ENCODE measurements at places on chromosomes 6 and 20.

DNA sequence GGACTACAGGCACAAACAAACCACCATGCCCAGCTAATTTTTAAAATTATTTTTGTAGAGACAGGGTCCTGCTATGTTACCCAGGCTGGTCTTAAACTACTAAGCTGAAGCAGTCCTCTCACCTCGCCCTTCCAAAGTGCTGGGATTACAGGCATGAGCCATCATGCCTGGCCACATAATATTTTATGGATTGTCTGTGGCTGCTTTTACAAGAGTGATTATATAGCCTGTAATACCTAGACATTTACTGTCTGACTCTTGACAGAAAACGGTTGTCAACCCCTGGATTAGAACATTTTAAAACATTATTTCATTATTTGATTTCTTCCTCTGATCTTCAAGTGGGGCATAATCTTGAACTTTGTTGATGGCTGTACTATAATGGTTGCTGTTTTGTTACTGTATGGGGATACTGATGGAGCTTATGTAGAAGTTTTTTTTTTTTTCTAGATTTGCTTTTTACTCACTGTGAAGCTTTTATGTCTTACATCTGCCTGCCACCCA is 14.3 kb downstream of the PARD6B start:
- DNase-seq, result no peak

DNA sequence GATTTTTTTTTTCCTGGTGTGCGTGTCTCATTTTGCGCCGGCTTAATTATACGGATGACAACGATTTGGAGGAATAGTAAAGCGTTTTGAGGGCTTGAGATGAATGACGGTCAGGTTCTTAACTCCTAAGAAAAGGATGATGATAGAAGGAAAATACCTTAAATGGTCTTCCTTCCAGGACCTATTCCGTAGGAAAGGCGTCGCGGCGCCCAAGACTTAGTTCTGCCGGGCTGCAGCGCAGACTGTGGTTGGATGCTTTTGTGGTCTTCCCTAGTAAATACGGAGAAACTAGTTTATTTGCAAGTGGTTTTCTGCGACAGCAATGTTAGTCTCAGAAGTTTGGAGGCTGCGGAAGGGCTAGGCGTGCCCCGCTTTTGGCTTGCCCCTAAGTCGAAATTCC is 8.4 kb downstream of the GNAS-AS1 start:
- no peak for DNase-seq

DNA sequence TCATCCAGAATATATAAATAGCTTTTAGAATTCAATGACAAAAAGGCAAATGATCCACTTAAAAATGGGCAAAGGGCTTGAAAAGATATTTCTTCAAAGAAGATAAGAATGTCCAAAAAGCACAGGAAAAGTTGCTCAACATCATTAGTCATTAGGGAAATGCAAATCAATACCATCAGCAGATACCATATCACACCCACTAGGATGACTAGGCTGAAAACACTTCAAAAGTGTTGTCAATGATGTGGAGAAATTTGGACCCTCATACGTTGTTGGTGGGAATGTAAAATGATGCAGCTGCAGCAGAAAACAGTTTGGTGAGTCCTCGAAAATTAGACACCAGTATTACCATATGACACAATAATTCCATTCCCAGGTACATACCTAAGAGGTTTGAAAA is 303.6 kb upstream of the SLC35B3 start:
- DNase-seq, result no peak

DNA sequence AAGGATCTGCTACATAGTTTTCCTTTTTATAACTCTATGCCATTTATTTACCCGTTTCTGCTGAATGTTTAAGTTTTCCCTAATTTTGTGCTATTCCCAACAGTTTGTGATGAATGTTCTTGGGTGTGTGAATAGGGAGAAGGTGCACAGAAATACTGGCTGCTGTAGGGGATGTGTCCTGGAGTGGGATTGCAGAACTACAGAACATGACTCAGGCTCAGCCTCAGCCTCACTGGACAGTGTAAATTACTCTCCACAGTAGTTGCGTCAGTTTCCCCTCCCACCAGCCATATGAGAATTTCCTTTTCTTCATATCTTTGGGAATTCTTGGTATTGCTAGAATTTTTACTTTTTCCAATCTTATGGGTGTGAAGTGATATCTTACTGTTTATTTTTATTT is 57.0 kb downstream of the SLX4IP start:
- DNase-seq, result no peak

- no peak for DNase-seq
Measured at GRCh38 chr6:3882431-3882830, 33.3 kb downstream of the FAM50B start.

DNA sequence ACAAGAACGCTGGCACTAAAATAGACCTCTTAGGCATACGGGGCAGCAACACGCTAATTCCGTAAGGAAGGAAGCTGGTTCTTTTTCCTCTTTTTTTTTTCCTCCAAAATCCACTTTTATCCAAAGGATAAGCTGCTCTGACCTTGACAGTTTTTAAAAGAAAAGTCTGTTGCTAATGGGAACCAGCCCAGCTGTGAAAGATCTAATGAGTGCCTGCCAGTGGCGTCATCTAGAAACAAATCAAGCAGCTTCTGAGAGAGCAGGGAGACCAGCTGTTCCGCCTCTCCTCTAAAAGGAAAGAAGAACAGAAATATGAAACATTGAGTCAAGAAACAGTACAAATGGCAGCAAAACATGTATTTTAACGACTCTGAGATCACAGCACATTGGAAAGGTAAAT is 78.6 kb downstream of the FAXC start:
- no peak for DNase-seq

DNA sequence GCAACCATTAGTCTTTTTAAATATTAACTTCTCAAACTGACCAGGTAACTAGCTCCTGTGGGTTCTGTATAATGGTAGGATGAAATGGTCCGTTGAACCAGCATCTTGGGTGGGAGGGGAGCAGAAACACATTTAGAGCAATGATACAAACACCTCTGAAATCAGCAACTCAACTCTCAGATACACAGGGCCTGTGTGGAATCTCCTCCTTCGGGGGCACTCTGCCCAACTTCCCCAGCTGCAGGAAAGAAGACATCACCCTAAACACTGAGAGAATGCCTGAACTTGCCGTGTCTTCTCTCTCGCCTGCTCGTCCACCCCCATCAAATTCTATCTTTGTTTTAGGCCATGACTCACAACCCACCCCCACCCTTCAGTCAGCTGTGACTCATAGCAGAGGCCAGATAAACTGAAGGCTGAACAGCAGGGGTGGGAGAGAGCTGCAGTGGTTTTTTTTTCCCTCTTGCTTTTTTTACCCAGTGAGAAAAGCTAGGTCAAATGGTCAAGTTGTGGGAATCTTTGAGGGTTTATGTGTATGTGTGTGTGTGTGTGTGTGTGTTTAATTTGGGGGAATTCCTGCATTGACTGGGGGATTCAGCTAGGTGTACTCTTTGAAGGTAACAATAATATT is 593.4 kb upstream of the JAG1 start:
- peak; percentile 24 for DNase-seq

DNA sequence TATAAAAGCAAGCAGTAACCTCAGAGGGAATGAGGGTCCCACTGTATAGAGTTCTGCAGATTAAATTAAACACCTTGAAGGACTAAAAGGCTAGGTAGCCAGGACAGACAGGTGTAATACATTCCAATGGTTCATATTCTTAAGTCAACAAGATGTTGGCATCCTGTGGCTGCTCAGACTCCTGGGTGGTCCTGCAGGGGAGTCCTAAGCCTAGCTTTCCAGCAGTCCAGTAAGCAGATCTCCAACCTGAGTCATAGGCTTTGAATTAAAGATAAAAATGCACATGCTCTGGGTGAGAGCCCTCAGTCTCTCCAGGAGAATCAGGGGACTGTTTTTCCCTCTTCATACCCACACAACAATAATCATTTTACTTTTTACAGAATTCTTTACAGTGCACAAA is 307.3 kb upstream of the SUPT3H start:
- no peak for DNase-seq

GRCh38 chr6:36160147-36160760 is 29.9 kb downstream of the MAPK13 start:
- DNase-seq, result no peak

DNA sequence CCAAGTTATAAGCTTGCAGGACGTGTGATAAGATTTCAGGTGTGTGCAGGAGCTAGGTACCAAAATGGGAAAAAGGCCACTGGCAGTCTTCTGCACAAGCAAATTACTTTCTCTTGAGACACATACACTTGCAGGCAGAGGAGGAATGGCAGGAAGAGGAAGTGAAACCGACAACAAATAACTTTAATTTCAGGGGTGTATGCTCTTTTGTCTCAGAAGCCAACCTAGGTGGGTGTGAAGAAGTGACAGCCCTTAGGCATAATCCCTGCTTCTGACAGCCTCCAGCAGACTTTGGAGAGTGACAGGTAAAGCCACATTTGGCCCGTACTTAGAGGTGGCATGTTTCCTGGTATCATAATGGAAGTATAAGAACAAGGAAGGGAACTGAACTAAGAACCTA is 118.8 kb upstream of the TRAF3IP2 start:
- peak; percentile 72 for DNase-seq

- no peak for DNase-seq
Measured at GRCh38 chr6:163651915-163652668, 237.6 kb downstream of the QKI start.

- DNase-seq, result no peak
Measured at GRCh38 chr6:129751384-129751783, 41.4 kb upstream of the ARHGAP18 start.

GRCh38 chr20:51335329-51335841 is 207.1 kb downstream of the NFATC2 start:
- peak; percentile 60 for DNase-seq

DNA sequence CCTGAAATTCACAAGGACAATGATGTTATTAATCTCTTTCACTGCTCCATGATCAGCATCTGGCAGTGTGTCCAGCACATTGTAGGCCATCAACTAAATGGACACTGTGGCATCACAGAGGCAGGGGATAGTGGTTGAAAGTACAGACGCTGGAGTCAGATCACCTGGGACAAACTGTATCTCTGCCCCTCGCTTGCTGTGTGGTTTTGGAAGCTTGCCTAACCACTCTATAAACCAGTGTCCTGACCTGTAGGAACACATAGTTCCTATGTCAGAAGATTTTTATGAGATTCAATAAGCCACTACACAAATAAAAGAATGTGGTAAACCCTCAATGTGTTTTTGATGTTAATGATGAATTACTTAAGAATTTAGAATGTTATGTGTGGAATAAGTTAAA is 219.3 kb upstream of the RNF217 start:
- no peak for DNase-seq

- DNase-seq, result no peak
Measured at GRCh38 chr6:130889423-130889822, 62.2 kb downstream of the SMLR1 start.

GRCh38 chr20:47674686-47675085 is 110.6 kb downstream of the SULF2 start:
- DNase-seq, result no peak

GRCh38 chr20:53706466-53707370 is 113.1 kb upstream of the ZNF217 start:
- peak; percentile 44 for DNase-seq

DNA sequence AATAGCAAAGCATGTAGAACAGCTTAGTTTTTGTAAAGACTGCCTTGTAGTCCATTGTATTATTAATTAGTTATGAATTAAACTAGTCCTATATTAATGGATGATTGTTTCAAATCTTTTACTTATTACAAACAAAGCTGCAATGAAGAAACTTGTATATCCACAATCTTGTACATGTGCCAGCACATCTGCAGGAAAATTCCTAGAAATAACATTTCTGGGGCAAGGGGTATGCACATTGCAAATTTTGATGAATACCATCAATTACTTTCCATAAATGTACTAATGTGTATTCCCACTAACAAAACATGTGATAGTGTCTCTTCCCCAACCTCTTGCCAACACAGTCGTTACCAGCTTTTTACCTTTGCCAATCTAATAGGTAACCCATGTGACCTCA is 73.6 kb upstream of the AKAP12 start:
- no peak for DNase-seq

DNA sequence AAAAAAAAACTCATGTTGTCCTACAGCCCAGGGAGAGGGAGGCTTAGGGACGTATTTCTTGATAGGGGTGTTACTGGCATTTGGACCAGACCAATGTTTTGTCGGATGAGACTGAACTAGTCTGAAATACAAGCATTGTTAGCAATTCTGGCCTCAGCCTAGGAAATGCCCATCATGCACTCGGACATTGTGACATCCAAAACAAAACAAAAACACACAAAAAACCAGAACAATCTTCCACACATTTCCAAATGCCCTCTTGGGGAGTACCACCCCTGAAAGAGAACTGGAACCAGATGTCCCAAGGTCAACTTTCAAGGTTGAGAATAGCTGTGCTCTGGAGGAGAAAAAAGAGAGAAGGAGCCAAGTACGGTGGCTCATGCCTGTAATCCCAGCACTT is 299.1 kb upstream of the JARID2 start:
- no peak for DNase-seq

DNA sequence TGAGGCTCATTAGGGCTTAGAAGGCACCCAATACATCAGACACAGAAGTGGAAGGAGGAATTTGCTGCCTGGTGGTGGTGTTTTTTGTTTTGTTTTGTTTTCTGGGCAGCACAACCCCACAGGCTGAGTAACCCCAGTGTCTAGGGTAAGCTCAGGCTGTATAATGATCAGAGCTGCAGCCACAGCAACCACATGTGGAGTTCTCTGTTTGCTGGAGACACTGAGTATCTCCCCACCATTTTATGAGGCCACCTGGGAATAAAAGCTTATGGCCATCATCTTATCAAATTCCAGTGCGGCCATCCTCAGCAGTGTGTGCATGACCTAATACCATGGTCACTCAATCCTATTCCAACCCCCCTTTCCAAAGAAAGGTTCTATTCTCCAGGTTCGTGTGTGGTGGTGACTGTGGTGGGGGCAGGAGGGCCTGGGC is 3.4 kb upstream of the DLL1 start:
- DNase-seq, result no peak

DNA sequence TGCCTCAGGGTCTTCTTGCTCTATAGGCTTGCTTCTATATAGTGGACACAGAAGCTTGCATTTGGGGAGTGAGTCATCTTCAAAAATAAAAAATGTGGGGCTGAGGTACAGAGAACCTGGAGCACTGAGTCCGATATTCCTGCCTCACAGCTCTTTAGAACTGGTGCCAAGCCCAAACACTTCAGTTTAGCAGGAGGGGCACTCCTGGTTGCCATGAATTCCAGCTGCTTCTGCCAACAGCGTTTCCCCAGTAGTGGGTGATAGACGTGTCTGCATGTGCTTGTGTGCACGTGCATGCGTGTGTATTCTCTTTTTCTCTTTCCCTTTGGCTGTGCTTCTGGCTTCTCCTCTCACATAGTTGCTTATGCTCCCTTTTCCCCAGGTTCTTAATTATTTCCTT is 11.9 kb downstream of the DNPH1 start:
- DNase-seq, result no peak

DNA sequence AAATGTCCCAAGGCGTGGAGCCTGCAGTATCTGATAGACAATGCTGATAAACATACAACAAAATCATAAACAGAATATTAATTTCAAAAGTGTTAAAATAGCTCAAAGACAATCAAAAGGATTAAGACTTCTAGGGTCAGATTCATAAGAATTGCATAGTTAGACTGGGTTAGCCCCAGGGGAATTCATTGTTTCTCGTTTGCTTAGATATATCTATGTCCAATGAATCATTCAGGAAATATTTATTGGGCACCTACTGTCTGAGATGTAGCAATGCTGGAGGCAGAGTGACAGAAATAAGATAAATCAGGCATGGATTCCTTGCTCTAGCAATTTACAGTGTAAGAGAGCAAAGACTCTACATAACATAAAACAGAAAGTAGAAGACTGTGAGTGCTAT is 124.4 kb upstream of the PRL start:
- DNase-seq, result no peak

GRCh38 chr20:35604449-35604747 is 11.2 kb upstream of the SPAG4 start:
- DNase-seq, result no peak

All from GM12864 (cell line).